K562 (cell line): ENCODE measurements at places on chromosomes 5 and 9. TPM values are rescaled to one million over a fixed set of nuclear protein-coding genes. Genes with fewer than 3 reads are reported as not detected.

CNTFR gene
- total RNA-seq: not detected in 2 replicates

FBP2 gene
- total RNA-seq: not detected in 2 replicates

LRRTM2 gene
- total RNA-seq: not detected in 2 replicates

PLCXD3 gene
- 0.02 TPM in 1 of 2 replicates, not detected in the other for total RNA-seq

SPATA31D4 gene
- not detected in 2 replicates for total RNA-seq

MRPS2 gene
- 106 and 110 TPM in 2 replicates for total RNA-seq

PLPP7 gene
- total RNA-seq: 0.56 and 0.93 TPM in 2 replicates

PCSK1 gene
- not detected in 2 replicates for total RNA-seq

ECSCR gene
- total RNA-seq: not detected in 2 replicates

LOX gene
- total RNA-seq: 0.09 and 0.34 TPM in 2 replicates

HRH2 gene
- 0.07 TPM in 1 of 2 replicates, not detected in the other for total RNA-seq

VAV2 gene
- 2.7 and 3.0 TPM in 2 replicates for total RNA-seq

TXNDC15 gene
- 8.9 and 11.7 TPM in 2 replicates for total RNA-seq

SOHLH1 gene
- 0.29 TPM in 1 of 2 replicates, not detected in the other for total RNA-seq
